Tibial nerve (tissue), 4 donors: ENCODE measurements at places on chromosomes 6 and 20. TPM values are rescaled to one million over a fixed set of nuclear protein-coding genes. Genes with fewer than 3 reads are reported as not detected.
A peak's percentile ranks its signal among the peaks of the same experiment; 100 is the strongest.

Gene JAG1
- total RNA-seq = 133 TPM

Gene IYD
- total RNA-seq = not detected

Gene SIRPB2
- total RNA-seq = 28.5 TPM

Gene DAAM2
- 91.6 TPM for total RNA-seq

Gene BPIFB1
- total RNA-seq = not detected

DNA sequence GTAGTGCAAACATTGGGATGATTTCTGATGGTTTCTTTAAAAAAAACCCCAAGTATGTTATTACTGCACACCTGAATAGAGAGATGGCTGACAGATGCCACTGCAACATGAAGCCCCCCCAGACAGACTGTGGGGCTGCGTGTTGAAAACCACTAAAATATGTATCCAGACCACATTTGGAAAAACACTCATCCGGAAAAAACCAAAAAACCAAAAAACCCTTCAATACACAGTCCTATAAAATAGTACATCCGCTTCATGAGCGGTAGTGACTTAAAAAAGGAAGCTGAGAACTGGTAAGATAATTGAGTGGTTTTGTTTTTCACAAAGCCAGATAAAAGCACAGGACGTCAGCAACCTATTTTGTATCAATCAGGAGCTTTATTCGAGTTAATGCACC, 47.1 kb upstream of the EDN3 start:
- H3K36me3 ChIP-seq = no peaks in the 10 kb centered on the region
- no peak for DNase-seq
- H3K4me1 ChIP-seq = no peaks in the 10 kb centered on the region
- no peak overlapping the region for H3K27ac ChIP-seq
- H3K27me3 ChIP-seq = no peaks in the 10 kb centered on the region
- no peak overlapping the region for H3K4me3 ChIP-seq

GRCh38 chr20:49706630-49707091, 7.0 kb downstream of the B4GALT5 start:
- H3K27ac ChIP-seq = no peak overlapping the region
- peaks cover 42% of the 10 kb centered on the region for H3K4me1 ChIP-seq
- no peaks in the 10 kb centered on the region for H3K36me3 ChIP-seq
- H3K27me3 ChIP-seq = no peaks in the 10 kb centered on the region

DNA sequence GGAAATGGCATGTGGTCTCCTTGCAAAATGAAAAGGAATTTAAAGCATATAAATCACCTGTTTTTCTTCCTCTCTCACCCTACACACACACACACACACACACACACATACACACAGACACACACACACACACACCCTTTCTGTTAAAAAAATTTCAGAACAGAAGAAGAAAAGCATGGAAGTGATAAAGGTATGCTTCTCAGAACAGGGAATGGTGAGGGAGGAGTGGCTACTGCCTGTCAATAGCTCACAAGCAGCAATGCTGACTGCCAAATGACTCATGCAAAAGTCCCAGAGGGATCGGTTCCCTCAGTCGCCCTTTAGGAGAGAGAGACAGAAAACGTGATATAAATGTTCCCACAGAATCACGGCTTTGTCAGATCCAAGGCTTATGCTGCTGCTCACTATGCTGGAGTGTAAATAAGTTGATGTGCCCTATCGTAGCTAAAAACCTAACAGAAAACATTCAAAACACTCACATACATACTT, 102.6 kb downstream of the IBTK start:
- H3K4me3 ChIP-seq = no peak overlapping the region
- H3K4me1 ChIP-seq = peaks cover 6% of the 10 kb centered on the region
- peak; percentile 59 for DNase-seq
- peak overlapping the region; percentile 63 for H3K27ac ChIP-seq

DNA sequence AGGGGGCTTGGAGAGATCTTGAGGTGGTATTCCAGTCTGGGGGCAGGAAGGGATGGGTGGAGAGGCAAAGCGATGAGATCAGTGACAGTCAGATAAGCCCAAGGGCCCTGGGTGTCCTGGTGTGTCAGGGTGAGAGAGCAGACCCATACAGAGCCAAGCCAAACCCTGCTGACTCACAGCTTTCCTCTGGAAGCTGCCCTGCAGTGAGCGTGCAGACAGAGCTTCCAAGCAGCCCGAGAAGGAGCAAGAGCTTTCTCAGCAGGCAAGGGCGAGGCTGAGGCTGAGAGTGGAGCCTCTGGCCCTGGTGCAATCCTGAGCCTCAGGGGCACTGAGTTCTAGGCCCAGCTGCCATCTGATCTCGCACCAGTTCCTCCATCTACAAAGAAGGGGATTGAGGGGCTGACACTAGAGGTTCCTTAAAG, 91.1 kb upstream of the HIVEP1 start:
- H3K4me1 ChIP-seq = peaks cover 3% of the 10 kb centered on the region
- no peaks in the 10 kb centered on the region for H3K36me3 ChIP-seq
- H3K27ac ChIP-seq = no peak overlapping the region
- no peak overlapping the region for H3K4me3 ChIP-seq

GRCh38 chr20:4674672-4675071, 47.0 kb upstream of the PRND start:
- no peaks in the 10 kb centered on the region for H3K4me1 ChIP-seq
- H3K36me3 ChIP-seq = no peaks in the 10 kb centered on the region
- no peak overlapping the region for H3K27ac ChIP-seq
- no peak for DNase-seq

GRCh38 chr6:162715601-162716000, 12.0 kb downstream of the PRKN start:
- H3K36me3 ChIP-seq = no peaks in the 10 kb centered on the region
- no peak overlapping the region for H3K27ac ChIP-seq
- H3K4me1 ChIP-seq = no peaks in the 10 kb centered on the region
- no peak for DNase-seq
- H3K27me3 ChIP-seq = no peaks in the 10 kb centered on the region

DNA sequence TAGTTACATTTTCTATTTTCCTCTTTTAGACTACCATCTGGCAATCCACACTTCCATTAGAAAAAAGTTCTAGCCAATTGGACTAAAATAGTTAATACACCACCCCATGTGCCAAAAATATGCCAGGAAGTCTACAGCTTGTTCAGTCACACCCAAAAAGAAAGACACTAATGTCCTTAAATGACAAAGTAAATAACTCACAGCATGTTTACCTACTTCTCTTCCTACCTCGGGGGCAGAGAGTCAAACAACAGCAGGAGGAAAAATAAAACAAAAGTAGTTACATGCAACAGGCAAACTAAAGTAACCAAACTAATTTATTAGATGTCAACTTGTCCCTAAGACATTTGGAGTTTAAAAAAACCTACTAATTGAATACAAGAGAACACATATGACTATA, 57.0 kb downstream of the UBE3D start:
- H3K27me3 ChIP-seq = no peaks in the 10 kb centered on the region
- no peaks in the 10 kb centered on the region for H3K4me1 ChIP-seq
- no peaks in the 10 kb centered on the region for H3K36me3 ChIP-seq
- no peak overlapping the region for H3K27ac ChIP-seq
- DNase-seq = no peak

GRCh38 chr20:10367943-10368701, 65.9 kb downstream of the MKKS start:
- H3K36me3 ChIP-seq = no peaks in the 10 kb centered on the region
- DNase-seq = no peak
- H3K4me3 ChIP-seq = no peak overlapping the region
- no peaks in the 10 kb centered on the region for H3K4me1 ChIP-seq
